ENCODE measurements at places on chromosomes 2 and 18. TPM values are rescaled to one million over a fixed set of nuclear protein-coding genes. Genes with fewer than 3 reads are reported as not detected.
A peak's percentile ranks its signal among the peaks of the same experiment; 100 is the strongest.

The ADGRF3 gene
- not detected for total RNA-seq

DNA sequence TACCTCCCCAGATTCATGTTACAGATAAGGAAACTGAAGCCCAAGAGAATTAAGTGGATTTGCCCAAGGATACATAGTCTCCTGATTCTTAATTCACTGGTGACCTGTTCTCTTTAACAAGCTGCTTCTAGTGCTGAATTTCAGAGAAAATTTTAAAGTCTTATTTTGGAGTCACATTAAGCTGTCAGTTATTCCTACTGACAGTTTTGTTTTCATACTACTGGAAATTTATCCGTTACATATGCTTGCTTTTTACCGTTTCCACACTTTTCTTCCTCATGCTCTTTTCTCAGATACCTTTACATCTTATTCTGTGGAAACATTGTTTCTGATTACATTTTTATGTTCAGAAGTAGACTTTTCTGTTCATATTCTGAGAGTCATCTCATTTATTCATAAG is 1.3 kb downstream of the MOB4 start:
- DNase-seq = no peak

DNA sequence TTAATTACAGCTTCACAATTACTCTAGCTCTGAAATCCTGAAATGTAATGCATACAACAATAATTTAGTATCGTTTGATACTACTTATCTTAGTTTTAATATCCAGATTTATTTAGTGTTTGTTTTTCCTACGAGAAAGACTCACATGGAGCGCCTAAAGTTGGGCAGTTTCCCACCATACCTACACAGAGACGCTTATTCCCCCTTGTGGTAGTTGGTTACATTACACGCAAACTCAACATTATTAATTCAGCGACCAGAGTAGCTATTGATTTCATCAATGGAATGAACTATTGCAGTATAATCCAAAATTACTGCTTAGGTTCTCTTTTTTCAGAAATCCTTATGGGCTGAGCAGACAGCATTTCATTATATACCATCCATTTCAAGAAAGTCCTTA is 164.0 kb upstream of the REG3G start:
- DNase-seq = no peak

DNA sequence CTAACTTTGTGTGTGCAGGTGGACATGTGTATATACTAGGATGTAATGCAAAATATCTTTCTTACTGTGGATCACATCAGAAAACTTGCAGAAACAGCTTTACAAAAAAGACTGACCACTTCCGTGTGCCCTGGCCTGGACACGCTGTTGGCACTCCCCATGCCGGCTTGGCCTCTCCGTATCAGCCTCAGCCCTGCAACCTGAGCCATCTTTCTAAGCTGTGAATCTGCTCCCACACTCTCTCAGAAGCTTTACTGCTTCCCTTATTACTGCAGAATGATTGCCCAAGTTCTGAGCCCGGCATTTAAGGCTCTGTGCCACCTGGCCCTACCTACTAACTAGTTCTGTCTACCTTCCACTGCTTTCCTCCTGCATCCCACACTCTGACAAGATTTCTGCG is 37.8 kb downstream of the MYO7B start:
- DNase-seq = no peak

DNA sequence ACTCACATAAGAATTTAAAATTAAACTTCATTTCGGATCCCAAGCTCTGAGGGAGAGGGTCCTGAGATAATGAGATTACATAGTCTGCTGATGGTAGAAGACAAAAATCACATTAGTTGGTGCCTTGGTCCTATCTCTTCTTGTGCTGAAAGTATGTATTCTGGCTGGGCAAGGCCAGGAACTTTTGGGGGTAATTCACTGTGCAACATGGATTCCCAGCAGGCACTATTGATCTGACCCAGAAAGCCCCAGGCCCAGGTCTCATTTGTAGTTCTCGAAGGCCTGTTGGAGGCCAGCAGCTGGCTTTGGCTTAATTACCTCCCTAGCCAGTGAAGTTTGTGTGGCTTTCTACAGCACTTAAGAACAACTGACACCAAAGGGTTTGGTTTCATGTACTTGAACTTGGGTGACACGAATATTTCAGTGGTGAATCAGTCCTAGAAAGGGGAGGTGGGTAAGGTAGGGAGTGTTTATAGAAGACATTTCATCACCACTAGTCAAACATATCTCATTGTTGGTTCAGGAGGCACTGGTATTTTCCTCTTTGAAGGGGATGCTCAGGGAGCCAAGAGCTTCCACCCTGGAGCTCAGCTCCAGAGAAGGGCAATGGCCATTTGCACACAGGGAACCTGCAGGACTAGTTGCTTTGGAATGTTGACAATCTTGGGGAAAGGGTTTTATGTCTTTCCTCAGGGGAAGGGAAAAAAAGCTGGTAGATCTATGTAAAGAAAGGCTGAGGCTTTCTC is 217.8 kb downstream of the OSR1 start:
- peak; percentile 95 for DNase-seq

- DNase-seq = peak; percentile 43
Observed at GRCh38 chr2:51782921-51783765, 751.2 kb upstream of the NRXN1 start.

DNA sequence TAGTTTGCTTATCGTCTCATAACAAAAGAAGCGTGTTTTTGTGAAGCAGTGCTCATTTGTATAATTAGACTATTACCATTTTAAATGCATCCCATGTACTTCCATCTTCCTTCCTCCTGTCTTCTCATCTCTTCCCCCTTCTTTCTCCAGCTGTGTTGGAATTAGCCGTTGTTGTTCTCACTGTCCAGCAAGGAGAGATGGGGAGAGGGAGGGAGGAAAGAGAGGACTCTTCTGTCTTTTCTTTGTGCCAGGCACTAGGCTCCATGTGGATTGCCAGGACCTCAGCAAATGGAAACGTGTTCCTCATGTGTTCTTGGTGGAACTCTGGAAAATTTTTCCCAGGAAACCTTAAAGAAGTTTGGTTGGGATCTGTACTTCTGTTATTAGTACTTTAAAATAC is 131.7 kb downstream of the PHLPP1 start:
- no peak for DNase-seq

DNA sequence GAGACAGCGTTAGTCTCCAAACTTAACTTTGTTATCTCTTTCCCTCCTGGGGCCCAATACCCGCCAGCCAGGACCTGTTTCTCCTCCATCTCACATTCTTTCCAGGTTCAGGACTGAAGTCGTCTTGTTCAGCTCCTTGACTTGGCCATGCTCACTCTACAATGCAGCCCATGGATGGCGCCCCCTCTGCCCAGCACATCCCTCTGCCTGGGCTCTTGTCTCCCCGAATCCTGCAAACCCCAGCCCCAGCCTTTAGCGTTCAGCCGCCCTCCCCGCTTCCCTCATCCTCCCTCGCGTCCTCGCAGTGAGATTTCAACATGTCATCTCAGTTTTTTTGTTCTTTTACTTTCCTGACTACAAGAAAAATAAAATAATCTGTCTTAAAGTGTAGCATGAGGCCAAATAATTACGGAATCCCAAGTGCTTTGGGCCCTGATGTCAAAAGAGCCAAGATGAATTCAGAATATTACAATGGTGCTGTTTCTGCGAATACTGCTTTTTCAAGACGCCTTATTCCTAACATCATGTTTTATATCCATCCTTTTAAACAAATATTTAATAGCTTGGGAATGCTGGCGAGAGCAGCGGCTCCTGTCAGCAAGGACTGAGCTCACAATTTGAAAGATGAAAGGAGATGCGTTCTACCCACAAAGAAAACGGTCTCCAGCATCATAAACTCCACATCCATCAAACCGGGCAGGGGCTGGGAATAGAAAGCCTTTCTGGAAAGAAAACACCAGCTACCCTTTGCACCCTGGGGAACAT is 1.0 kb downstream of the FAM178B start:
- no peak for DNase-seq

The CERKL gene
- total RNA-seq = not detected

DNA sequence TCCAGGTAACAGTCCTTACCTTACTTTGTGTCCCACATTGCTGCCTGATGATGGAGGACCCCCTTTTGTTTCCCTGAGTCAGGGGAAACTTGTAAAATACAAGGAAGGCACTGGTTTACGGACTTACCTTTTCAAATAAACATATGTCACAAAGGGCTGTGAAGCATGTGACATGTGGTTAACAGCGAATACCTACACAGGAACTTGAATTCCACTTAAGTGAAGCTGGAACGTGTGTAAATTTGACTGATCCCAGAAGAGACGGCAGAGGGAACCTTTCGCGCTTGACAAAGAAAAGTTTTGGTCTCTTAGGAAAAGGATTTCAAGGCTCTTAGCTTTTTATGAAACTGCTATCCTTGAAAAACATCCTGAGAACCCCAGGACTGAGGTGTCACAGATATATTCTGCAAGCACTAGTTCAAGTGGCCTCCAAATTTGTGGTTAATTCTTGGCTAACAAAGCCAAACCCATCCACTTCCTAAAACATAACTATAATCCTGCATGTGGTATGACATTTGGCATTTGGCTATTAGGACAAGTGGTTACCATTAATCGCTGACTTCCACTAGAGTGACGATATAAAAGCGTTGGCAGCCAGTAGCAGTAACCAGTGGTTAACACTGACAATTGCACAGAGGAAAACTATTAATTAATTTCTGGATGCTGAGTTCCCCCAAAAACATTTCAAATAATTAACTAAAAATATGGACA is 55.6 kb downstream of the ITGB6 start:
- no peak for DNase-seq

DNA sequence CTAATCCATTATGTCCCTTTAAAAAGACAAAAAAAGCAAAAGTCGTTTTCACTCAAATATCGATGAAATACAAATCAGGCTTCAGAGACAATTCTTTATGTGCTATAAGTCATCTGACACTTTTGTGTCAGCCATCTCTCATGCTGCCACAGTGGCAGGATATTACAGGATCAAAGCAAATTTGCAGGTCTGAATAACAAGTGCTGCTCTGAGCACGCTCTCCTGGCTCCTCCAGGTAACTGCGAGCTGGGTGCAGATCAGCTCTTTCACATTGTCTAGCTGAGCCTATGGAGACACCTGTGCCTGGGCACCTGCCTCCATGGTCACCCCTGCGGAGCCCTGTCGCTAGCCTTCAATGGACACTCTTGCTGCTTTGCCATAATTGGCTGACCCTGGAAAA is 250.2 kb upstream of the RAB12 start:
- DNase-seq = no peak

DNA sequence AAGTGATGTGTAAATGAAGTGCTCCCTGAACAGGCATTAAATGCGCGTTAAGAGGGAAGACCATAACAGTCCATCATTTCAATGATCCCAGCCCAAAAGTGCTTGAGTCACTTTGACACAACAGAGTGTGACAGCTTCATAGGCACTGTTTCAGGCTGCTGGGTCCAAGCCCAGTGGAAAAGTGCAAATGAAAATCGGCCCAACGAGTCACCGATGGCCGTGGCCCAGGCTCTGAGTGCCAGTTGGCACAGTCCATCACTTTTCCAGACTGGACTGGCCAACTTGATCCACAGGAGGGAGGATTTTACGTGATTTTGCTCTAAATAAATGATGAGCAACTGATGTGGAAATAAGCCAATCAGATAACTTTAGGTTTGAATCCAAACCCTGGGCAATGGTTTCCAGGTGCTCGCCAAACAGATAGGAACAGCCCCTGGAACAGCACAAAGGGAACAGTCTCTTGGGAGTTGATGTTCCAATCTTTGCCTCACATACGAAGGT is 114.0 kb downstream of the SP3 start:
- DNase-seq = no peak

The RETREG2 gene
- 51.1 TPM for total RNA-seq

DNA sequence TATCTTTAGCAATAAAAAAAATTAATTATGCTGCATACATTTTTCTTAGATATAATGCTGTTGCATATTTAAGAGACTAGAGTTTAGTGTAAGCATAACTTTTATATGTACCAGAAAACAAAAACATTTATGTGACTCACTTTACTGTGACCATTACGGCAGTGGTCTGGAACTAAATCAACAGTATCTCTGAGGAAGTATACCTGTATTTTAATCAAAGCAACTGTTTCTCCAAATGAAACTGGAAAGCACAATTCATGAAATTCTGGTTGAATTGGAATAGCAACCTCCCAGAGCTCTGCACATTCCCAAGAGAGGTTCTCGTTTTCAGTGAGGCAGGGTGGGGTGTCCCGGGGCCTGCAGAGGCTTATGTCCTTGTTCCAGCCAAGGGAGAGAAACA is 112.2 kb upstream of the TACR1 start:
- DNase-seq = no peak

DNA sequence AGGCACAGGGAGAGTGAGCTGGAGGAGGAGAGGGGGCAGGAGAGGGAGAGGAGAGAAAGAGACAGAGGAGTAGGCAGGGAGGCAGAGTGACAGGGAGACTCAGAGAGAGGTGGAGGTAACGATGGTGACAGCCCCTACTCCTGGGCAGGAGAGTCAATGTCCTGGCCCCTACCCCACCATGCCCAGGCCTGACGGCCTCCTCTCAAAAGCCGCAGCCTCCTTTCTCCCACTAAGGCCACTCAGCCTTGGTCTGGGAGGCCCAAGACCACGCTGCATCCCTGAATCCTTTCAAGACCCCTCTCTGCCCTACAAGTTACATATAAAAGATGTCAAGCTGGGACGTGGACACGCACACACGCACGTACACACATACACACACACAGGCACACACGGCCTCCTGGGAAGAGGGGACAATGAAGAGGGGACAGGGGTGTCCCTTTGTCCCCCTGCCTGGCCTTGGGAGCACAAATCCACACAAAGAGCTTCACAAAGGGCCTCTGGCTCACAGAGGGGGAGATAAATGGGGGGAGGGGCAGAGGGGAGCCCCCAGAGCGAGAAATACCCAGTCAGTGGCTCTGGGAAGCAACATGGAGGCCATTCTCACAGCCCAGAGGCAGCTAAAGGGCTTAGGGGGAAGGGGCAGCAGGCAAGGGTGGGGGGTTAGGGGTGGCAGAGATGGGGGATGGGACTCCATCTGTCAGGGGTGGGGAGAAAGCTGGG is 19.5 kb upstream of the TNS1 start:
- DNase-seq = no peak

GRCh38 chr18:22337833-22338232 is 79.9 kb downstream of the CTAGE1 start:
- DNase-seq = no peak

DNA sequence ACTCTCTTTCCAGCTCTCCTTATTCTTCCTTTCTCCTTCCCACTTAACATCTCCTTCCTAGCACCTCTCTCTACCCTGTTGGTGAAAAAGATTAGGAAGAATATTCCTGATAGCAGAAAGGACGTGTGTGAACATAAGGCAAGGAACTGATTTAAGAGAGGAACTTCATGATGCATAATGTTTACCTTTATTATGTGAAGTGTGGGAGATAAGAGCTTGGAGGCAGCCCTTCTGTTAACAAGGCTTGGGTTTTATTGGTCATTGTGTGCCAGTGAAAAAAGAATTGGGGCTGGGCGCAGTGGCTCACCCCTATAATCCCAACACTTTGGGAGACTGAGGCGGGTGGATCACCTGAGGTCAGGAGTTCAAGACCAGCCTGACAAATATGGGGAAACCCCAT is 34.4 kb downstream of the KCNJ13 start:
- DNase-seq = no peak

The MAPK4 gene
- total RNA-seq = not detected

DNA sequence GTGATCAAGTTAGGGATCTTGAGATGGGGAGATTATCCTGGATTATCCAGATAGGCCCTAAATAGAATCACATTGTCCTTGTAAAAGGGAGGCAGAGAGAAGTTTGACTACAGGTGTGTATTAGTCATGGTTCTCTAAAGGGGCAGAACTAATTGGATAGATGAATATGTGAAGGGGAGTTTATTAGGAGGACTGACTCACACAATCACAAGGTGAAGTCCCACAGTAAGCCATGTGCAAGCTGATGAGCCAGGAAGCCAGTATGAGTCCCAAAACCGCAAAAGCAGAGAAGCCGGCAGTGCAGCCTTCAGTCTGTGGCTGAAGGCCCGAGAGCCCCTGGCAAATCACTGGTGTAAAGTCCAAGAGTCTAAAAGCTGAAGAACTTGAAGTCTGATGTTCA is 275.8 kb downstream of the KCNS3 start:
- DNase-seq = no peak

GRCh38 chr2:36553683-36554082 is 44.3 kb downstream of the FEZ2 start:
- DNase-seq = no peak

All from IMR-90 (cell line).